ENCODE measurements at places on chromosomes 16 and 17.
A peak's percentile ranks its signal among the peaks of the same experiment; 100 is the strongest.

- DNase-seq, result no peak
Measured at GRCh38 chr16:16146380-16147315, 76.6 kb downstream of the ABCC6 start.

- DNase-seq, result no peak
Measured at GRCh38 chr17:41772586-41773189, 13.8 kb downstream of the JUP start.

DNA sequence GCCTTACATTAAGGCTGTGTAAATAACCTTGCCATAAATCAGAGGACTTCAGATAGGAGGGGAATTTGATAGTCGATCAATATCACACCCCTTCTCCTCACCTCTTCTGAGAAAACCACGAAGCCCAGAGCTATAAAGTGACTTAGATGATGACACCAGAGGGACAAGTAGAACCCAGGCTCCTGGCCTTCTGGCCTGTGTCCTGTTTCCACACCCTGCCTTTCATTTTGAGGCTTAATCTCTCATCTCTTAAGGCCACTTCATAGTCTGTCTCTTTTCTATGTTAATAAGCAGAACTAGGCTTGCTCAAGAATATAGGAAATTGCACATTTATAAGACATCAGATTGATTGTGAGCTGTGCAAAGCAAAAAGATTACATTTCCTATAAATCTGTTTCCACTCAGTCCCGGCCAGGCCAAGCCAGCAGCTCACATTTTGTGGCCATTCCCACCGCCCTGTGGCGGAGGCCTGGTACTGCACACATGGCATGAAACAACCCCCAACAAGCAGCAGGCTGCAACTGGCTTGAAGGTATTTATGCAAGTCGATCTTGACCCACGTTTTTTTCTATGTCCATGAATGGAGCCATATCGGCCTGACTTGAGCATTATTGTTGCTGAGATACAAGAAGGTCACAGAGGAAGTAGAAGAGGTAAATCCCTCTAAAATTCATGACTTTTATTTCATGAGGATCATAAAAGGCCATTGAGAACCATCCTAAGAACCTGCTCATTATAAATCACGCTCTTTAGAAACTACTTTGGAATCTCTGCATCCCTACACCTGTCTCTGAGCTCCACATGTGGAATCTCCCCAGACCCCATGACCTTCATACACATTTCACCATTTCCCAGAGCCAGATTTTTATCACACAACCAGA is 93.7 kb downstream of the PMP22 start:
- peak; percentile 73 for DNase-seq

DNA sequence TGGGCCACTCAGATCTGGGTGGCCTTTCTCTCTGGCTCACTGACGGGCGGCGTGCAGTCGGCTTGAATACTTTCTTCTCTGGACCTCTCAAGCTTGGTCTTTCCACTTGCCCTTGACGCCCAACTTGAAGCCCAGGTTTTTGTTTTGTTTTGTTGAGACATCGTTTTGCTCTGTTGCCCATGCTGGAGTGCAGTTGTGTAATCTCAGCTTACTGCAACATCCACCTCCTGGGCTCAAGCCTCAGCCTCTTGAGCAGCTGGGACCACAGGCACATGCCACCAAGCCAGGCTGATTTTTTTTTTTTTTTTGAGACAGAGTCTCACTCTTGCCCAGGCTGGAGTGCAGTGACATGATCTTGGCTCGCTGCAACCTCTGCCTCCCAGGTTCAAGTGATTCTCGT is 22.7 kb upstream of the KIF19 start:
- DNase-seq, result no peak

DNA sequence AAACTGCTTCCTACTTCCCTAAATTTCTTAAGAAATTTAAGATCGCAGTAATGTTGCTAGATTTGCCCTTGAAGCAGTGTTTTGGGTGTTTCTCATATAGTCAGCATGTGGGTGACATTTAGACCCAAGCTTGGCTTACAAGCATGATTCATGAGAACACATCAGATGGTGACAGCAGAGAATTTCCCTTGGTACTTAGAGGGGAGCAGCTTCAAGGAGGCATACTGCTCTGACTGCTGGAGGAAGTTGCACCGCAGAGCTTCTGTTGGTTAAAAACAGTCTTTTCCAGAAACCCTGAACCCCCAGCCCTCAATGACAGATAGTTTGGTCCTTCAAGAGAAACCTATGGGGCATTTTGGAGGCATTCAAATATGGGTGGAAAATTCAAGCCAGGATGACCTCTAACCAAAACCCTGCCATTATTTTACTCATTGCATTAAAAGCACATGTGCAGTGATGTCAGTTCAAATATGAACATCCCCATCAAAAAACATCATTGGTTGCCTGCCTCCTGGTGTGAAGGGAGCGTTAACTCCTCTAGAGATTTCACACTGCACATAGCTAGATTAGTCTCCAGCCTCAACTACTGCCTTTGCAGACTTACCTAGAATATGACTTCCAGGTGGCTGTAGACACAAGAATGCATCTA is 201.5 kb upstream of the CACNG5 start:
- DNase-seq, result peak; percentile 91

- peak; percentile 26 for DNase-seq
Measured at GRCh38 chr17:81666092-81666341, 388 bp downstream of the OXLD1 start.

GRCh38 chr16:23920899-23921298 is 85.1 kb downstream of the PRKCB start:
- DNase-seq, result no peak

GRCh38 chr17:81230043-81230820 is 7.5 kb upstream of the CEP131 start:
- DNase-seq, result no peak

- DNase-seq, result no peak
Measured at GRCh38 chr17:40497695-40498094, 3.7 kb downstream of the TNS4 start.

- no peak for DNase-seq
Measured at GRCh38 chr17:81349397-81350319, 45.6 kb upstream of the BAHCC1 start.

DNA sequence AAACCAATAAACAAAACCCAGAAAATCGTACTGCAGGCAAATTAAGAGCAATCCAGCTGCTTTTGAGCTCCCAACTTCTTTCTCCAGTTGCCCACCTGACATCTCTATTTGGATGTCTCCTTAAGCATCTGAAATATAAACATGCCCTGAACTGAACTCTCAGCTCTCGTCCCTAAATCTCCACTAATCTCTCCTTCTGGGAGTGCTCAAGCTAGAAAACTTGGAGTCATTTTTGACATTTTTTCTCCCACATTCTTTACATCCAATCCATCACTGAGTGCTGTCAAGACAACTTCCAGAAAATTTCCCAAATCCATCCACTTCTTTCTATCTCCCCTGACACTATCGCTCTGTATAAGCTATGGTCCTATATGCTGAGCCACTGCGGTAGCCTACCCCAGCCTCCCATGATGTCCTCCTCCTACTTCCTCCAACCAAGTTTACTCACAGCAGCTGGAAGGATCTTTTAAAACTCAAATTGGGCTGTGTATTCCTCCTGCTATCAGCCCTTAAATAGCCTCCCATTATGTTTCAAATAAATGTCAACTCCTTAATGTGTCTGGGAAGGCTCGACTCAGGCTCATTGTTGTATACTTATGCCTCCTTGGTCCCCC is 53.1 kb downstream of the HS3ST3B1 start:
- DNase-seq, result no peak

GRCh38 chr16:14681115-14681514 is 13.0 kb downstream of the PLA2G10 start:
- DNase-seq, result no peak

GRCh38 chr17:3904501-3904900 is 11.6 kb upstream of the CAMKK1 start:
- no peak for DNase-seq

GRCh38 chr16:29925105-29925756 is 795 bp downstream of the KCTD13 start:
- peak; percentile 22 for DNase-seq

DNA sequence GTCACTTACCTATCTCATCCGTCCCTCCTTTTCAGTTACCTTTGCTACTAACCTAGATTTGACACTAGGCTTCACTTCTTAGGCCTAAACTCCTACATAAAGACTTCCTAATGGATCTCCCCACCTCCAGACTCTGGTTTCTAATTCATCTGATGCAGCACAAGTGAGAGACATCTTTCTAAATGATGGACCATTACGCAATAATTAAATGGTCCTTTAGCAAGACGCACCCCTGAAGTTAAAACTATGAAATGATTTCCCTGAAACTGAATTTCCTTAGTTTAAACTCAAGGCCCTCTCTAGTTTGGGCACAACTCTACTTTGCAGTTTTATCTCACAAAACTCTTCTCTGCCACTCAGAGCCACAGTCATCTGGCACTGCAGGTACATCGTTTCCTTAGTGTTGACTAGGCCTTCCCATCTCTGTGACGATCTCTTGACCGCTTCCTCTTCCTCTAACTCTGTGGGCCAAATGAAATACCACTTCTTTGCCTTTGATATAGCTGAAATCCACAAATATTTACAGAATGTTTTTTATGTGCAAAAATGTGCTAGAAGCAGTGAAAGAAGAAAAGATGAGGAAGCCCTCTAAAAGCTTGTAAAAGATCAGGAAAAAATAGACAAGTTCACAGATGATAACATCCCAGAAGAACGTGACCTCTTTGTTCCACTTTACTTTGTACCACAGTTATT is 3.3 kb downstream of the SYNRG start:
- peak; percentile 20 for DNase-seq

DNA sequence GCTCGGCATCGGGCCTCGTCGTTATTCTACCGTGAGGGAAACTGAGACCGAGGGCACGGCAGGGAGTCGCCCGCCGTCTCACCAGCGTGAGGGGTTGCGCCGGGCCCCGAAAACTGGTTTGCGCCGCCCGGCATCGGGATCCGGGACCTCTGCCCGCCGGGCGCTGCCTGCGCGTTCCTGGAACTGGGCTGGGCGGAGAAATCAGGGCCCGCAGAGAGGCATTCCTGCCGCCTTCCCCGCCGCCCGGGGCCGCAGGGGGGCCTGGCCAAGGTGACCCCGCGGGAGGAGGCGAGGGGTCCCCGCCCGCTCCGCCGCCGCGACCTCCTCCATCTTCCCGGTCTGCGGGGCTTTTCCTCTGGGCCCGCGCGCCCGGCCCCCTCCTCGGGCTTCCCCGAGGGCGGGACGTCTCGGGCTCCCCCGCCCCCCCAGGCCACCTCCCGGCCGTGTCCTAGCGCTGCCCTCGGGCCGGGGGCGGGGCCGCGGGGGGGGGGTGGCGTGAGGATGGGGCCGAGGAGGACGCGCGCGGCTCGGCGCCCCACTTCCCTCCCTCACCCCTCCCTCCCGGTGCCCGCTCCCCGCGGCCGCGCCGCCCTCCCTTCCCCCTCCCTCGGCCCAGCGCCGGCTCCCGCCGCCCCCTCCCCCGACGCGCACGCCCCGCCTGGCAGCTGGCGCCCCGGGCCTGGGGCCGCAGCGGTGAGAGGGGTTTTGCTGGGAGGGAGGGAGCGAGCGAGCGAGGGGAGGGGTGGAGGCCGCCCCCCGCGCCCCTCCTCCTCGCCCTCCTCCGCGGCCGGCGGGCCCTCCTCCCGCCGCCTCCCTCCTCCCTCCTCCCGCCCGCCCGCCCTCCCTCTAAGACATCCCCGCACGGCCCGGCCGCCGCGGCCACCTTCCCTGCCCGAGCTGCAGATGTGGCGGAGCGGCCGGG is at the start of gene GLIS2:
Gene GLIS2 (plus strand): TSS at position 882 of the 922 bp plus-strand sequence. CDS start 16,214 bp downstream, outside the sequence.
- no peak for DNase-seq

DNA sequence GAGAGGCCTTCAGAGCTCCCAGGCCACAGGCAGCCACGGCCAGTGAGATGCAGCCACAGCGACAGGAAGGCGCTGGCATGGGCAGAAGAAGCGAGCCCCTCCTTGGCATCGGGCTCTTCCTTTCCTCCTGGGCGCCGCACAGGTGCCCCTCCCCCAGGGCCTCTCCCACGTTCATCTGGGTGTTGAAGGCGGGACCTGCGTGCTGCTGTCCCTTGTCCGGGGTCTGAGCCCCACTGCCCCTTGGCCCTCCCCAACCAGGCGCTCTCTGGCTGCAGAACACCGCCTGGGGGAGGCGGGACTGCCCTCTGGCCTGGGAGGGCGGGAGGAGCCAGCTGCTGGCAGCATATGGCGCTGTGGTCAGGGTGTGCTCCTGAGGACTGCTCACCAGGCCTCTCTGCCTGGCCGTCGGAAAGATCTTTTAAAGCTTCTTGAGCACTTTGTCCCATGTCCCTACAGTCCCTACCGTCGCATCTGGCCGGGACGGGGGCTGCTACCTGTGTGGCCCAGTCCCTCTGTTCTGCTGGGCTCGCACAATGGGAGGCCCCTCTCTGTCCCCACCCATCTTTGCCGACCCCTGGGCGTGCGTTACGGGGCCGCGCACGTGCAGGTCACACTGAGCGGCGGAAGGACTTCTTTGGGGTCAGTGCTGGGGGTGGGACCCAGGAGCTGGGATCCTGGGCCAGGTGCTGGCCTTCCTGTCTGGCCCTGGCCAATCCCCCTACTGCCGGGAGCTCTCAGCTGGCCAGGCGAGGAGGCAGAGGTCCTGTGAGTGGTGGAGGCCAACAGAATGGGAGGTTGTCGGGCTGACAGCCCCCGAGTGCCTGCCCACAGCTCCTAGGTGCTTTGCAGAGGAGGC is 1.7 kb downstream of the SLC25A10 start:
- no peak for DNase-seq

DNA sequence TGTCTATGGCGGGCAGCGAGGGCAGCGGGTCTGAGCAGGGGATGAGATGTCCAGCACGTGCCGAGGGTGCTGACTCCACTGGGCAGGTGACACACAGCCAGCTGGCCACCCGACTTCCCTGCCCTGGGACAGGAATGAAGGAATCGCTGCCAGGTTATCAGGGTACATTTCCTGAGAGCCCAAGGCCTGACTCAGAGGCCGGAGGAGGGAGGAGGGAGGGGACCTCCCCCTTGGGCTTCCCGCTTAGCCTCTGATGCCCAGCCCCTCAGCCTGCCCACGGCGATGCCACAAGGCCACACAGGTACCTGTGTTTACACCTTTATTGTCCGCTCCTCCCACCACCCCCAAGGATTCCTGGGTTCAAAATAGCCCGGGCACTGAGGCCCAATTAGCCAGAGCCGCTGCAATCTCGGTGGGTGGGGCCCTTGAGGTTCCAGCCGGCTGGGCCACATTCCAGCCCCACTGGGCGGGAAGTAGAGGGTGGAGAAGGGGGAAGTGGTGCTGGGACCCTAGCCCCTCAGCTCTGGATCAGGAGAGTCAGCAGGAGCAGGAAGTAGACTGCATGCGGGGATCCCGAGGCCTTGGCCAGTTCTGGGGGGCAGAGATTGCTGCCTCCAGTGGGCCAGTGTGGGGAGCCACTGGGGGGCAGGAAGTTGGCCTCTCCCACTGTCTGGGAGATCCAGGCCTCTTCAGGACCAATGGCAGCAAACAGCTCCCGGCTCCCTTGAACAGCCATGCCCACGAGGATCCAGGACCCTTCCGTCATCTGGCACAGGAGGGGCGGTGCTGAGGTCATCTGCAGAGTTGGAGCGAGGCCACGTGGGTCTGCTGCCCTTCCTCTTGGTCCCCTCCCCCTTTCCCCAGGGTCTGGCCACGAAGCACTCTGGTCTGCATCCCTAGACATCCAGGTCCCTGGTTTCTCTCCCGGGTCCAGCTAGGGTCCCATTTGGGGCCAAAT is 3.4 kb upstream of the PRSS8 start:
- no peak for DNase-seq

DNA sequence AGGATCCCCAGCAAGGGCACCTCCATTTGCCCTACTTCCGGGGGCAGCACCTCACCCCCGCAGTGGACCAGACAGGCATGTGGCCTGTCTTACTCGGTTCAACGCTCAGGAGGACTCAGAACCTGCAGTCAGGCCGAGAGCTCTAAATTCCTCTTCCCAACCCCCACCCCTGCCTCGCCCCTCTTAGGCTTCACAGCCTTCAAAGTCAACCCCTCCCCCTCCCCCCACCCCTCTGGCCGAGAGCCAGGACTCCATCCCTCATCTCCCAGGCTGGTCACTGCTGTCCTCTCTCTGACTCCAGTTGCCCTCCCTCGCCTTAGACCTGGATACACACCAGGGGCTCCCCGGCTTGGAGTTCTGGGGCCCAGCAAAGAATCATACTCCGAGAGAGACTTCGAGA is 8.1 kb upstream of the HS3ST6 start:
- no peak for DNase-seq

Measured in suppressor macrophage treated with lipopolysaccharide for 4 hours (primary cell).